ENCODE measurements at places on chromosomes 3 and 15. TPM values are rescaled to one million over a fixed set of nuclear protein-coding genes. Genes with fewer than 3 reads are reported as not detected.

GP9 gene
- total RNA-seq: not detected

GAP43 gene
- not detected for total RNA-seq

PTX3 gene
- total RNA-seq: 0.57 TPM

- no peak for DNase-seq
Measured at GRCh38 chr3:62622553-62623174, 249.3 kb upstream of the FEZF2 start.

GRCh38 chr15:23538648-23539047, 26.8 kb upstream of the MKRN3 start:
- no peak for DNase-seq

Data from naive thymus-derived CD4-positive, alpha-beta T cell (primary cell).